ENCODE measurements at places on chromosomes 12 and 14.

DNA sequence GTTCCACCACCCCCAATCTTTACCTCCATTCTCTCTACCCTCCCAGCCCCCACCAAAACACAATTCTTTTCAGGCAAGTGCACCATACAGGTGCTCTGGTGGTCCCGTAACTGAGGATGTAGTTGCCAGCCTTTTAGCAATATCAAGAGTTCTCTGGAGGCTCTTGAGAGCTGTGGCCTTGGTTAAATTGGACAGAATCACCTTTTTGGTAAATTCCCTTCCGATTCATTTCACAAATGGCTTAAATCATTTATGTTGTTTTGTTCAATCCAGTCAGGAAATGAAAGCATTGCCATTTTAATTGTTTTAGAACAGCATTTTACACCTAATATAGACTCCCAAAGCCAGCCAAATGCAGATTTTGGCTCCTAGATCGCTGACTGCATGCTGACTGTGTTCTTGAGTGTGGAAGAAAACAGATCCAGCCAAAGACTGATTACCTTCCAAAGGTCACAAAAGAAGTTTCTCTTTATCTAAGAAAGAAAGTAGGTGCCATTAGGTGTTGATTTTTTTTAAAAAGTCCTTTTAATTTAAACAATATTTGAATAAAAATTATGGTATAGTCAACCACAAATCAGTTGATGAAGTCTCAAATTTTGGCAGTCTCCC is 25.6 kb downstream of the CRADD start:
- no peak for DNase-seq

GRCh38 chr14:57933349-57933748 is 67.5 kb upstream of the SLC35F4 start:
- no peak for DNase-seq

DNA sequence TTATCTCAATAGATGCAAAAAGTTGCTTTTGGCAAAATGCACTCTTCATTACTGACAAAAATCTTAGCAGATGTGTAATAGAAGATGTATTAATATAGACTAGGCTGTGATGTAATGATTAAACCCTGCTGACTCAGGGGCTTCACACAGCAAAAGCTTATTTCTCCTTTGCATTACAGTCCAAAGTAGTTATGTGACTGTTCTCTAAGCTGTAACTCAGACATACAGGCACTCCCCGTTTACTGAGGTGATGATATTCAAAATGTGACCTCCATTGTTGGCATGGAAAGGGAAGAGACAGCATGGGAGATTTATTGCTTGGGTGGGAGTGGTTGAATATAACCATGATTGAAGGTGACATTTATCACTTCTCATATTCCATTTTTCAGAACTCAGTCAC is 331.5 kb downstream of the SNAPC1 start:
- DNase-seq = no peak

DNA sequence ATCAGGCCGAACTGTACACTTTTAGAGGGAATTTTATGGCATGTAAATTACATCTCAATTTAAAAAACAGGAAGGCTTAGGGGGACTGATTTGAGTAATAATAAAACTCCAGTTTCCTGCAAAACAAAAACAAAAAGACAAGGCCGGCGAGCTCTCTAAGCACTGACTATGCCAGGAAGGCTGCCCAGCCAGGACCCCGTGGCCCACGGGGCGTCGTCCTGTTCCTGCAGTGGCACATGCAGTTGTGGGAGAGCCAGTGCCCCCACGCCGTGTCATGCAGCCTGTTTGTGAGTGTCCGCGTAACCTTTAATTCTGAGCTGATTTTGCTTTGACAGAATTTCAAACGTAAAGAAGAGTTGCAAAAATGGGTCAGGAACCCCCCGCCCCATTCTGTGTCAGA is 10.5 kb downstream of the XRCC3 start:
- no peak for DNase-seq

GRCh38 chr12:68498736-68499135 is 112.0 kb upstream of the RAP1B start:
- no peak for DNase-seq

- peak; percentile 96 for DNase-seq
Observed at GRCh38 chr12:104605685-104606084, 148.9 kb downstream of the CHST11 start.

- no peak for DNase-seq
Observed at GRCh38 chr12:124490584-124491305, 76.7 kb downstream of the NCOR2 start.

DNA sequence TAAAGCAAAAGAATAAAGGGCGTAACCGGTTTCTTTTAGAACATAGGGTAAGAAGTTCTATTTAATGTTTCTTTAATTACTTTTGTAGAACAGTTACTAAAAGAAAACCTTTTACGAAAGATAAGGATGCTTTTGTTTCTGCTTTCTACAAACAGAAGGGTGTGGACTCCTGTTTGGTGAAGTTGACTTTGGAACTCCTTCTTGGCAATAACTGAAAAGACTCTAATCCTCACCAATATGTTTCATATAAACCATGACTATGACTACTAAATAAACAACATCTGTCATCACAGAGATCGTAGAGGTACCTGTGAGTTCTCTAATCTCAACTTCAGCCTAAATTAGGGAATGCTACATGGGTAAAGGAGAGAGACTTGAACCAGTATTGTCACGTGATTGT is 210.8 kb upstream of the FLRT2 start:
- no peak for DNase-seq

GRCh38 chr12:29562110-29562804 is 64.8 kb upstream of the OVCH1 start:
- no peak for DNase-seq

DNA sequence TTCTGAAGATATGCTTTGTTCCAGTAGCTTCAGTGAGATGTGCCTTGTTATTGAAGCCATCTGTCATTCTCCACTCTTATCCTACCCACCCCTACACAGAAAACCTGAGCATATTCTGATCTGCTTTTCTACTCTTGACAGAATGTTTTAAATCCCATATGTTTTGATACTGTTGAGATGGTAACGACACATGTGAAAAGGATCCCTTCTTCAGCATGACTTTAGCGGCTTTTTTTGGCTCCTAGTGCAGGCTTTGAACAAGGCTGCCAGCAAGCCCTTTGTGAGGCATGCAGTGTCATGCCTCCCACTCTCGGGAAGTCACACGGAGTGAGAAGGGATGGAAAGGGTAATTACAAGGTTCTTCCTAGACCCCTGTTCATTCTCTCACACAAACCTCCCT is 228.8 kb upstream of the RGS6 start:
- DNase-seq = no peak

- DNase-seq = no peak
Observed at GRCh38 chr14:79627058-79627457, 584.2 kb downstream of the DIO2 start.

- no peak for DNase-seq
Observed at GRCh38 chr12:51320695-51321320, 3.2 kb downstream of the BIN2 start.

- DNase-seq = peak; percentile 15
Observed at GRCh38 chr14:20180486-20180885, 10.2 kb upstream of the OR11G2 start.

- no peak for DNase-seq
Observed at GRCh38 chr12:1777798-1778197, 42.6 kb upstream of the LRTM2 start.

- no peak for DNase-seq
Observed at GRCh38 chr12:13170892-13171490, 25.5 kb upstream of the EMP1 start.

DNA sequence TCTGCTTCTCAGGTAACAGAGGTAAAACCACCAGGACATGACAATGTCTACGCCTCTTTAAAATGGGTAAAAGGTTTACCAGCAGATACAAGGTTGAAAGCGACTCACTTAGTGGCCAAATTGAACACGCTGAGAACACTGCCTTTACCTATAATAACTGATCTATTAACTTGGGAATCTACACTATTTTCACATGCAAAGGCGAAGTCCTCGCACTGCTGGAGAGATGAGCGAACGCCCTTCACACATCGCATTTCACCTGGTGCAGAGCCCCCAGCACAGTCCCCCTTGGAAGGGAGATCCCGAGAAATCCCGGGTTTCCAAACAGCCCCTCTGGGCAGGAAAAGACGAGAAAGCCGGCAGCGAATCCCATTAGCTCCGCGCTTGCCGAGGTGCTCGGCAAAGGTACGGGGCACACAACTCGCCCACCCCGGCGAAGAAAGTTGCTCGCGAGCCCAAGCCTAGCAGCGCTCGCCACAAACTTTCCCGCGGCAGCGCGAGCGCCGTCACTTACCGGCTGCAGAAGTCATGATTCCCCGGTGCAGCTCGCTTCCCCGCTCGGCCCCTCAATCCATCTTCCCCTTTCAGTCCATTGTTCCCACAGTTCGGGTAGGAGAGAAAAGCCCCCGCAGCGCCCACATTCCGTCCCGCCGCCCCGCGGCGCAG is 423 bp downstream of the FGD6 start:
- no peak for DNase-seq

- DNase-seq = peak; percentile 71
Observed at GRCh38 chr12:89306827-89307473, 45.4 kb downstream of the DUSP6 start.

DNA sequence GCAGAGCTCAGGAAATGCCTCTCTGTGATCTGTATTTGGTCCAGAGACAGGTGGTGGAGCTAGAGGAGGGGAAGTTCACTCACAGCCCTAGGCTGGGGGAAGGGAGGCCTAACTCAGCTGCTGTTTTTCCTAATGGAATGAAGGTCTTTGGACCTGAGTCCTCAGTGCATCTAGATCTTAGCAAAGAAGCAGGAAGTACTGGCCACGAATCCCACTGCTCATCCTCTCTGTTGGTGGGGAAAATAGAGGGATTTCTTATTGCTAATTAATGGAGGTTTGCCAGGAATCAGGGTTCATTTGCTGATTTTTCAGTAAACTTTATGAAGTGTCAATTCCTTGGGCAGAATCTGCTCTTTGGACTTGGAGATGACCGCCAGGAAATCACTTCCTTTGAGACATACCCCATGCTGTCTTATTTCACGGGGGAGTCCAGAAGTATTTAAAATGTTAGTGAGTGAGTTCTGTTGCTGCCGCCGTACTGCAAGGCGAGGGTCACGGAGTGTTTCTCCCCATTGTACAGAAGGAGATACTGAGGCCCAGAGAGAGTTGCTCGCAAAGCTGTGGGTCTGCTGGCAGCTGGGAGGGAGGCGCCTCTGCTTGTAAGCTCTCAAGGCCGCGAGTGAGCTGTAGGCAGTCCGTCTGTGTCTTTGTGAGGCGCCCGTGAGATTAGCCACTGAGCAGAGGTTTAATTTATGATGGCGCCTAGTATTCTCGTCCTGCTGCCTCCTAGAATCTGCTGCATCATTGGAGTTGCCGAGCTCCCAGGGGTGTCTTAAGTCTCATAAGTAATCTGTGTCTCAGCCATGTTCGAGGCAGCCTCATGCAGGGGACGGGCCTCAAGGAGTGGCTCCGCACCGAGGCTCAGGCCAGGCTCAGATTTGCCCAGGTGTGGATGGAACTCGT is 88.2 kb downstream of the TSPAN9 start:
- DNase-seq = no peak

DNA sequence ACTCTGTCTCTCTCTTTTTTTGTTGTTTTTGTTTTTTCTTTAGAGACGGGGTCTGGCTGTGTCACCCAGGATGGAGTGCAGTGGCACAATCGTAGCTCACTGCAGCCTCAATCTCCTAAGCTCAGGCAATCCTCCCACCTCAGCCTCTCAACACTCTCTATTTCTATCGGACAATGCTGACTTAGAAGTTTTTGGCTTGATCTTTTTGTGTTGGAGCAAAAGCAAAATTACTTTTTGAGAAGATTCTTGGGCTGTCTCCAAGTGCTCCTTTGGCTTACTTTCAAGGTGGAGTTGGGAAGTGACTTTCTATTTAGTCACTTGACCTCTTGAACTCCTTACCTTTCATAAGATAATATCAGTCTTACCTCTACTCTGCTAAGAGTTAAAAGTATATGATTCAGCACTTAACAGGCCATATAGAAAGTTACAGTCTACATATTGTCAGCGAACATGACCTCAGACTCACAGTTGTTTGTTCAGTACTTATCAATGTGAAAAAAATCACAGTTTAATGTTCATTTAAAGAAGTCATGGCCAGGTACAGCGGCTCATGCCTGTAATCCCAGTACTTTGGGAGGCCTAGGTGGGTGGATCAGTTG is 15.4 kb upstream of the MIA2 start:
- no peak for DNase-seq

DNA sequence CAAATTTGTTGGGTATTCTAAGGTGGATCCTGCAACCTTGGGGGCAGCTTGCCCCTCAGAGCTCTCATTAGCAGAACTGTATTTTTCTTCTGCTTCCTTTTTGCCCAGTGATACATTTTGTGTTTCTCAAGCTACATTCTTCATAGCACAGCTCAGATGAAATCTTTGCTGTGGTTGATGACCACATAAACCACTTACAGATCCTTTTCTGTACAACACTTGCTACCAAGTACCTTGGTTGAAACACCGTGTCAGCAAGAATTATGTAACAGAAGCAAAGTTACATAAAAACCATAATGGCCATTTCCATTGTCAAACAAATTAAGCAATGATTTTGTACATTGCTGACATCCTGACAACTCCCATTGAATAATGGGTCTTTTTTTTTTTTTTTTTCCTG is 9.7 kb upstream of the PLBD1 start:
- no peak for DNase-seq

All from suppressor macrophage (primary cell).